ENCODE measurements at places on chromosomes 3 and 15. TPM values are rescaled to one million over a fixed set of nuclear protein-coding genes. Genes with fewer than 3 reads are reported as not detected.
A peak's percentile ranks its signal among the peaks of the same experiment; 100 is the strongest.

CYP1A2 gene
- not detected for total RNA-seq

NANOGP8 gene
- not detected for total RNA-seq

CASR gene
- not detected for total RNA-seq

MYZAP gene
- total RNA-seq, result 0.20 TPM

ZIC1 gene
- not detected for total RNA-seq

ADAMTS7 gene
- total RNA-seq, result 4.3 TPM

GP5 gene
- total RNA-seq, result 0.43 TPM

ESYT3 gene
- 0.14 TPM for total RNA-seq

ST8SIA2 gene
- not detected for total RNA-seq

GCSAM gene
- total RNA-seq, result 23.7 TPM

ACAA1 gene
- total RNA-seq, result 73.9 TPM

- no peak for DNase-seq
Observed at GRCh38 chr3:48013288-48013980, 2.8 kb downstream of the MAP4 start.

DNA sequence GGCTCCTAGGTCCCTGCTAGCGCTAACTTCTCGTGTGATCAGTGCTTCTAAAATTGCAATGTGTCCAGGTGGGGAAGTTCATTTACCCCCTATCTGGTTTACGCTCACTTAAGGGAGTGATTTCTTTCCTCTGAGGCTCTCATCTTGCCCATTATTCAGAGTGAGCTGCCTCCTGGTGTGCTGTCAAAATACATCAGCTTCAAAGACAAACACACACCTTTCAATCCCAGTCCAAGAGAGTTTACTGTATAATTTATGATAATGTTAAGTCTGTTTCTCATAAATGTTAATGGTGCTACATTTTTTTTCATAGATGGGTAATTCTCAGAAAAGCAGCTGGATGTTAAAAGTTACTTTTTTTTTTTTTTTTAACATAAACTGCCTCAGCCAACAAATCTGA, 112.3 kb downstream of the RORA start:
- DNase-seq, result no peak

DNA sequence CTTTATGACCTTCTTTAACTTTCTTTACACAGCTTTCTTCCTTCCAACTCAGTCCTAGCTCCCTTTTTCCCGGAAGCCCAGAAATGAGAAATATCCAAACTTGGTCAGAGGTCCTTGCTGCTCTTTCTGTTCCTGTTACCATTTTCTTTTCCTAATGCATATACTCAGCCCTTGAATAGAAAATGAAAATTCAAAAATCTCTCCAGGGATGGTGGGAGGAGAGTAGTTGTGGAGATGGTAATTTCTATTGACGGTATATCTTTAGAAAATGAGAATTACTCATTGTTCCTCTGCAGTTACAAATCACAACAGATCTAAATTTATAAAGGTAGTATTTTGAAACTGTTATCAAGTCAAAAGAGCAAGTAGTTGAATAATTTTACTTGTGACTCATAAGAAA, 255.1 kb downstream of the NEK10 start:
- no peak for DNase-seq

GRCh38 chr3:63979093-63979885, 44.0 kb downstream of the PSMD6 start:
- DNase-seq, result no peak

GRCh38 chr3:47473391-47473790, 2.4 kb downstream of the SCAP start:
- no peak for DNase-seq

GRCh38 chr3:45472795-45473194, 84.4 kb downstream of the LARS2 start:
- no peak for DNase-seq

DNA sequence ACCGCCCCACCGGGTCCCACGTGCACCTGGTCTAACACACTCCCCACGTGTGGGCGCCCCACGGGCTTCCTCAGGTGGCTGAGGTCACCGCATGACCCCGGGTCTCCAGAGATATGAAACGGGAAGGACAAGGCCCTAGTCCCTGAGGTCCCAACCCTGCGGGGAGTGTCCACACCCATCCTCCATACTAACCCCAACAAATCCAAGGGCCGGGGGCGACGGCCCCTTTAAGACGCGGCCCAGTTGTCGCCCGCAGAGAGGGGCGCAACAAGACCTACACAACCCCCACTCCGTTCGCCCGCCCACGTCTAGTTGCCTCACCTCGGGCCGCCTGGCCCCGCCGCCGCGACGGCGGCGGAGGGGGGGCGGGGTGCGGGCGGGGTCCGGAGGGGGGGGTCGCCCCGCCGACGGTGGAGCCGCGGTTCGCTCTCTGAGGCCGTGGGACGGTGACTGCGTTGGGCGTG, 396 bp downstream of the INO80 start:
- DNase-seq, result peak; percentile 70

GRCh38 chr3:127570520-127570919, 20.0 kb downstream of the TPRA1 start:
- DNase-seq, result no peak

DNA sequence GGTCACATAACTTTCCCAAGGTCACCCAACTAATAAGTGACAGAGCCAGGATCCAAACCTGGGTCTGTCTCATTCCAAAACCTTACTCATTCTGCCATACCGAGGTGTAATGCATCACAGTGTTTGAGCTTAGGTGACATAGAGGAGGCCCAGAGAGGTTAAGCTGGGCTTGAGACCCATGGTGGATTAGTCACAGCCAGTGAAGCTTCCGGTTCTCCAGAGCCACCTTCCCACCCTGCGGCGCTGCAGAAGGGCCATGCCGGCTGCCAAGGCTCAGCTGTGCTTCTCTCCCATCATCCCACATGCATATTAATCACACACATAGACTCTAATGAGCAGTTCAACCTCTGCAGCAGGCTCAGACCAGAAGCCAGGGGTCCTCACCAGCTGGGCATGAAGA, 42.2 kb downstream of the SPSB4 start:
- DNase-seq, result no peak

- DNase-seq, result no peak
Observed at GRCh38 chr3:13626396-13626795, 77.5 kb downstream of the FBLN2 start.

DNA sequence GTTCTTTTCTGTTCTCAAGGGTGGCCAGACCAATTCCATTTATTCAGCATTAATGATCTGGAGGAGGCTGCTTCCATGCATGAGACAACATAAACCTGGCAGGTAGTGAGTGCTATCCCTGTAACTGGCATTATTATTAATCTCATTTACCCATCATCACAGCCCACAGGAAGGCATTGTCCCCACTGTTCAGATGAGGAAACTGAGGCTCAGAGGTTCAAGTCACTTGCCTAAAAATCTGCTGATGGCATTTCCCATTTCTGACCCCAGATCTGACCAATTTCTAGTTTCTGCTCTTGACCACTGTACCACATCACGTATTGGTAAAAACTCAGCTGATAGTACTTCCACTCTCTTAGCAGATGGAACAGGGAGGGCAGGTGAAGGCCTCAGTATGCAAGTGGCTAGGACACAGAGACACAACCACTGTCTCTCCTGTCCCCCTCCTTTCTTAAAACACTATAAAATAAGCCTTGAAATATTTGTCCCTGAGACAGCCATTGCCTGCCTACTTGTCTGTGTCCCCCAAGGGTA, 36.1 kb downstream of the TRANK1 start:
- no peak for DNase-seq

DNA sequence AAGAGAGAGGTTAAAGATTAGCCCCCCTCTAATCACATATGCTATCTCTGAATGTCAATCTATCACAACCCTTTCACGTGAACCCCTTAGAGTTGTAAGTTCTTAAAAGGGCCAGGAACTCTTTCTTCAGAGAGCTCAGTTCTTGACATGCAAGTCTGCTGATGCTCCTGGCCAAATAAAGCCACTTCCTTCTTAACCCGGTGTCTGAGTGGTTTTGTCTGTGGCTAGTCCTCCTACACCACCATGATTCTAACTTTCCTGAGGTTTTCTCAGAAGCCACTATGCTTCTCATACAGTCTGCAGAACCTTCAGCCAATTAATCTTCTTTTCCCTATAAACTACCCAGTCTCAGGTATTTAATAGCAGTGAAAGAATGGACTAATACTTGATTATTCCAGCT, 231.1 kb upstream of the CNTN6 start:
- DNase-seq, result no peak

GRCh38 chr3:65083240-65083639, 395.4 kb upstream of the ADAMTS9 start:
- no peak for DNase-seq

DNA sequence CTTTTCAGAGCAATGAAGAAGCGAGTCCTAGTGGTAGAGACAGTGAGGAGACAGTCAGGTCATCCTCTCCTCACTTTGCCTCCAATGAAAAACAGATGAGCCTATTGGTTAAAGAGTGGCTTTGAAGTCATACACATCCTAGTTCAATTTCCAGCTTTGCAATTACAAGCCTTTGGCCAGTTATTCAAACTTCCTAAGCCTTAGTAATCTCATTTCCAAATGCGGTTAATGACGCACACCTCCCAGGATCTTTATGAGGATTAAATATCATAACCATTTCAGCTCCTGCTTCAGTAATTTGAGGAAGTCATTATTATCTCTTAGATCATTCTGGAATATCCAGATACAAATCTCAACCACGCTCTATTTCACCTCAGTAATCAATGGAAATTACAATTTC, 10.0 kb upstream of the ST6GAL1 start:
- no peak for DNase-seq

DNA sequence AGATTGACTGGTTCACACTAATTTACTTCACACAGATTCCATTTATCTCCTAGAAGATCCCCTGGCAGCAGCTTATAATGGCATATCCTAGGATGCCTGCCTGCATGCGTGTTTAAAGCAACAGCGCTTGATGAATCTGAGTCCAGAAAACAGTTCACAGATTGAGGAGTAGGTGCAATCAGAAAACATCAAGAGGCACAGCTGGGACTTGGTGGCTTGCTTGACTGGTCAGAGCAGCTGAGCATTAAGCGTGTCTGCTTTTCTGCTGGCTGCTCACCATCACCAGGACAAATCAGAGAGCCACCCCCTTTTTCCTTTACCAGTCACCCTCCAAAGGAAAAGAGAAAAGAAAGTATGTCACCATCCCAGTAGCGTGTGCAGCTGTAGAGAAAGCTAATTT, 223.6 kb downstream of the WDR72 start:
- DNase-seq, result no peak

DNA sequence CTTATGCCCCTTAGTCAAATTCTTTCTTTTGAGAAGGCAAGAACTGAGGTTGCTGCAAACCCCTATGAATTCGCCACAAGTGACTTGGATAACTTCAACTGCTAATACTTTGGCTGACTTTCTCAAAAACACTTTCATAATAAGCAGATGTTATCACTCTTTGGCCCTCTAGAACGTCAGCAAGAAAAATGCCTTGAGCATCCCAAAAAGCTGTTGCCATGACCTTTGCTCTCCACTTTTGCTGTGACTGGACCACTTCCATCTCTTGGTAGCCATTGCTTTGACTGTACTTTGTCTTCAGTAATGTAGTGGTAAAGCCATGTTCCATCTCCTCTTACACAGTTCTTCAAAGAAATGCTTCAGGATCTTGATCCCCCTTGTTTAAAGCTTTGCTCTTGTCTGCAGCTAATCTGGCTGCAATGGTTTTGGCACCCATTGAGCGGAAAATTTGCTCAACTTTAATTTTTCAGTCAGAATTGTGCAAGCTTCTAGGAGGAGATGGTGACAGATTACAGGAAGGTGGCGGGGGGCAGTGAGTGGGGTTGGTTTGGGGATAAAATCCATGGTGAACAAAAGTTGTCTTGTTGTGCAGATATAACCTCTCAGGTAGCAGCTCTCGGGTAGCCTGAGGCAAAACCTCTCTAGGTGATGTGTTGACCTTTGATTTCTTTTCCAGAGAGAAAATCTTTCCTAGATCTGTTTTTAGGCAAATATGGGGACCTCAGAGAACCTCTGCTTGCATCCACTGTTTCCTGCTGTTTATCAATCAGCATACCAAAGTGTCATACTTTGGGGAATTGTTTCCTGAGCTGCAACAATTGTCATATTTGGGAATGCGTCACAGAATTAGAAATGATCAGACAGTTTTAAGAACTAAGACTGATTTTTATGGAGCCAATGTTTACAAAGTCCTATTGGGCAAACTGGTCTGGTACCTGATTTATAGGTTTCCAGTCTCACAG, 83.6 kb downstream of the CCR1 start:
- DNase-seq, result no peak

- no peak for DNase-seq
Observed at GRCh38 chr3:47731061-47731460, 50.6 kb downstream of the SMARCC1 start.

- no peak for DNase-seq
Observed at GRCh38 chr3:58798312-58798711, 131.7 kb upstream of the FAM3D start.

DNA sequence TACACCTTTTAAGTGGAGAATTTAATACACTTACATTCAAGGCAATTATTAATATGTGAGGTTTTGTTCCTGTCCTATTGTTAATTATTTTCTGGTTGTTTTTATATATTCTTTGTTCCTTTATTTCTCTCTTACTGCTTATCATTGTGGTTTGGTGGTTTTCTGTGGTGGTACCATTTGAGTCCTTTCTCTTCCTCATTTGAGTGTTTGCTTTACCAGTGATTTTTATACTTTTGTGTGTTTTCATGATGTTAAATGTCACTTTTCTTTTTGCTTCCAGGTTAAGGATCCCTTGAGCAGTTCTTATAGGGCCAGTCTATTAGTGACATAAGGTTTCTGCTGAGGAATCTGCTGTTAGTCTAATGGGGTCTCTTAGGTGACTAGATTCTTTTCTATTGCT, 116.5 kb downstream of the LRRK1 start:
- DNase-seq, result no peak

Measured in activated naive CD4-positive, alpha-beta T cell treated with anti-CD3 and anti-CD28 coated beads, Interleukin-2, amount 50 U/mL, for 72 hours (primary cell).